ENCODE measurements at places on chromosomes 2 and 18.
A peak's percentile ranks its signal among the peaks of the same experiment; 100 is the strongest.

DNA sequence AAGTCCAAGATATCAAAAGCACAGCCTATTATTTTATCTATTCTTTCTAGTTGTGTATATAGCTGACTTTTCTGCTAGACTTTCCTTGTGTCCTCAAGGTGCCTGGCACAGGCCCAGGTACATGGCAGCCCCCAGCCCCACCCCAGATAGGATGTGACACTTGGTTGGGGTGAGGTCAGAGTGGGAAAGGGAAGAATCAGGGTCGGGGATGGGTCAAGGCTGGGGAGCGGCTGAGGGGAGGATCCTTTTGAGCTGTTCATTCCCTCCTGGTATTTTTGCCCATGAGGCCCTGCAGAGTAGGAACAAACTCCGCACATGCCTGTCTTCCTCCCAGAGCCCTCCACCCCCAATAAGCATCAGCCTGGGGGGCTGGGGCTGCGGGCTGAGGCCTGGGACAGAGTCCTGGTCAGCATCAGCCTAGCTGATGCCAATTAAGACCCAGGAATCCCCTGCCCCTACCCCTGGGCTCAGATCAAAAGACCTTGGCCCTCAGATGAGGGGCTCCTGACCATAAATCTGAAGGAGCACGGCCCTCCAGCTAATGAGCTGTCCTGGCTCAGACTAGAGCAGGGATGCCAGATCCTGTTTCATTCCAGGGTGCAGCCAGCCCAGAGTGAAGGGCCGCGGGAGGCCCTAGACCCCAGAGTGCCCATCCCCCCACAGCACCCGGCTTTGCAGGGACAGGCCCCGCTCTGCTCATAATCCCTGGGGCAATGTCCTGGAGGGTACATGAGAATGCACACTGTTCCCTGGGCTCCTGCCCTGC, 85.3 kb downstream of the SDC1 start:
- H3K36me3 ChIP-seq = no peaks in the 10 kb centered on the region
- H3K27me3 ChIP-seq = no peaks in the 10 kb centered on the region
- no peaks in the 10 kb centered on the region for H3K4me1 ChIP-seq
- no peak overlapping the region for H3K4me3 ChIP-seq

GRCh38 chr18:11260961-11261461, 111.6 kb upstream of the PIEZO2 start:
- H3K4me1 ChIP-seq = peaks cover 17% of the 10 kb centered on the region
- H3K36me3 ChIP-seq = no peaks in the 10 kb centered on the region
- no peak for DNase-seq
- H3K27me3 ChIP-seq = no peaks in the 10 kb centered on the region

- no peak overlapping the region for H3K27ac ChIP-seq
- H3K4me1 ChIP-seq = no peaks in the 10 kb centered on the region
- H3K36me3 ChIP-seq = no peaks in the 10 kb centered on the region
- no peaks in the 10 kb centered on the region for H3K27me3 ChIP-seq
These were observed 79.3 kb downstream of the TXNL1 start for GRCh38 chr18:56559044-56559443.

- DNase-seq = no peak
- no peak overlapping the region for H3K27ac ChIP-seq
- H3K4me1 ChIP-seq = no peaks in the 10 kb centered on the region
- no peaks in the 10 kb centered on the region for H3K36me3 ChIP-seq
- H3K27me3 ChIP-seq = no peaks in the 10 kb centered on the region
- no peak overlapping the region for H3K4me3 ChIP-seq
These were observed 130.0 kb downstream of the TAF4B start for GRCh38 chr18:26356045-26356785.

DNA sequence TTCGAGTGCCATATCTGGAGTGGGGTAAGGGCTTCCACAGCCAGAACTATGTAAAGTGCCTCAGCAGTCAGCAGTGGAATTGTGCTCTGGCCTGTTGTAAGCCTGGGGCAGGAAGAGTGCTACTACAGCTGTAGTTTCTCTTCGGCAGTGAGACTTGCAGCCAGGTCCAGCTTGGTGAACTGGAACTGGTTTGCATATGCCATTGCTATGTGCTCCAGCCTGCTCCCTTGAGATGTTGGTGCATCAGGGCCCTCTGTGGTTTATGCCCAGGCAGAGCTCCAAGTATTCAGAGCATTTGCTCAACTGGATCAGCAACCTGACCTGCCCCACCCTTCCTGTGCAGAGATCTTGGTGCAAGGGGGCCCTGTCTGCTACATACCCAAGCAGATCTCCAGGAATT, 47.8 kb downstream of the ZNF804A start:
- H3K36me3 ChIP-seq = no peaks in the 10 kb centered on the region
- no peak for DNase-seq
- H3K4me1 ChIP-seq = no peaks in the 10 kb centered on the region
- H3K4me3 ChIP-seq = no peak overlapping the region

- no peaks in the 10 kb centered on the region for H3K27me3 ChIP-seq
- H3K4me1 ChIP-seq = no peaks in the 10 kb centered on the region
- no peak overlapping the region for H3K27ac ChIP-seq
- DNase-seq = no peak
- H3K4me3 ChIP-seq = no peak overlapping the region
These were observed 124.1 kb downstream of the METTL8 start for GRCh38 chr2:171309455-171310286.

- peaks cover 15% of the 10 kb centered on the region for H3K4me1 ChIP-seq
- peaks cover 9% of the 10 kb centered on the region for H3K36me3 ChIP-seq
- DNase-seq = no peak
- H3K4me3 ChIP-seq = no peak overlapping the region
These were observed 269.7 kb downstream of the ALPK2 start for GRCh38 chr18:58359218-58359617.

DNA sequence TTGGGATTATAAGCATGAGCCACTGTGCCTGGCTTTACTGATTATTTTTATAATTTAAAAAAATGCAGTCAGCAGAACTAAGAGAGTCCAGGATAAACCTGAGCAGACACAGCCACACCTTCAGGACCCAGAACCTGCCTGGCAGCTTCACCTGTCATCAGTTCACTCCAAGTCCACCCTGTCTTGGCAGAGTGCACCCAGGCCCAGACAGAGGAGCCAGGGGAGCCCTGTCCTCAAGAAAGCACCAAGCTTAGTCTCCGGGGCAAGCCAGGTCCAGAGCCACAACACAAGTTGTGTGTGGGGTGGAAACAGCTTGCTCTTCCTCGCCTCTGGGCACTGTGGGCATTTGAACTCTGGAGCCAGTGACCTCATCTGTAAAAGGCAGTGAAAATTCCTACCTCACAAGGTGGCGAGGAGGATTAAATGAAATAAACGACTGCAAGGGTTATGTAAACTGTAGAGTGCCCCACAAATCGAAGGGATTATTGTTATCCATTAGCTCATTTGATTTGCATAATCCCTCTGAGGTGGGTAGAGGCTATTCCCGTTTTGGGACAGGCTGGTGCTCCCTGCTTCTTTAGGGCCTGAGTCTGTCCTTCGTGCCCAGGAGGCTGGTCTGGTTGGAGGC, 24.7 kb downstream of the MYCN start:
- H3K27ac ChIP-seq = no peak overlapping the region
- DNase-seq = no peak
- no peak overlapping the region for H3K4me3 ChIP-seq

DNA sequence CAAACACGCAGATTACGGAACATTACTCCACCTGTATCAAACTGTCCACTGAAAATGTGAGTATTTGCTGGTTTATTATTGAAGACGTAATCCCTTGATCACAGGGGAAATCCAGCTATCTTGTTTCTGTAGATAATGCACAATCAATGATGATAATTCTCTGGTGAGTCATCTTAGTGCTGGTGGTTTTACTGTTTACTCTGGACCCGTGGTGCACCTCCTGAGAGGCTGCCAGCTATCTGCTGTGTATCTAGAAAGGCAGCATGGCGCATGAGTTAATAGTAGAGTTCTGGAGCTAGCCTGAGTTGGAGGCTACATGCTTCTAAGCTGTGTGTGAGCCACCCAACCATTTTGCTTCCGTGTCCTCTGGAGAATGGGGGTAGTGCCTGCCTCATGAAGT, 6.5 kb downstream of the NCAPH start:
- H3K4me1 ChIP-seq = no peaks in the 10 kb centered on the region
- no peak overlapping the region for H3K27ac ChIP-seq
- no peak overlapping the region for H3K4me3 ChIP-seq
- no peaks in the 10 kb centered on the region for H3K27me3 ChIP-seq

DNA sequence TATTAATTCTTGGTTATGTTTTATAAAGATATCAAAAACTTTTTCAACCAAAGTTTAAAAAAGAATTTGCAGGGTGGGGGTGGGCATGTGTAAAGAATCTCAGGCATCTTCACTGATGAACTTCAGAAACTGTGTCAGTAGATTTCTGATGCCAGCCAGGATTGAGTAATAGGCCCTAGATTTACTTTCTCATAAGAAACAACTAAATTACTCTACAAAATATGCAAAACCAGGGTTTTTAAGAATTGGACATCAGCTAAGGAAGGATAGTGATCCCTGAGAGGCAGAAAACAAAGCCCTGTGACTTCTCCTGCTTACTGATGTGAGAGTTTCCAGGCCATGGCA, 11.9 kb upstream of the IL1R1 start:
- no peak overlapping the region for H3K27ac ChIP-seq
- no peaks in the 10 kb centered on the region for H3K27me3 ChIP-seq
- H3K4me3 ChIP-seq = no peak overlapping the region
- no peaks in the 10 kb centered on the region for H3K36me3 ChIP-seq
- DNase-seq = no peak

GRCh38 chr2:203427061-203427460, 98.9 kb downstream of the ABI2 start:
- H3K4me3 ChIP-seq = no peak overlapping the region
- H3K27me3 ChIP-seq = no peaks in the 10 kb centered on the region

DNA sequence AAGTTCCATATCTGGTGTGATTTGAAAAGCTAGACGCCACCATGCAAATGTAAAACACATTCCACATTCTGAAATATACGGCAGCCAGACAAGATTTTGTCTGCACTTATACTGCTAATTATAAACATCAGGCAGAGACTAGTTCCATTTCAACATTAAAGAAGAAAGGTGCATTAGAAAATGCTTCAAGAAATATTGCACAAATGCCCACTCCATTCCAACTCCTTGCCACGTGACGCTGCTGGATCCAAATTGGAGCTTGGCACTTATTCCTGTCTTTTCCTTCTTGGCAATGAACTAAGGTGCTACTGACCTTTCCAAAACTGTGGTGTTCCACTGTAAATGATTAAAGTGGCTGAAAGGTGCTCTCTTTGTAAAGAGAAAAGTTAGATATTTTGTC, 6.3 kb downstream of the COL6A3 start:
- no peaks in the 10 kb centered on the region for H3K36me3 ChIP-seq
- no peak overlapping the region for H3K27ac ChIP-seq
- no peak for DNase-seq
- H3K4me1 ChIP-seq = peaks cover 29% of the 10 kb centered on the region
- H3K27me3 ChIP-seq = no peaks in the 10 kb centered on the region

- H3K4me1 ChIP-seq = no peaks in the 10 kb centered on the region
- H3K27me3 ChIP-seq = no peaks in the 10 kb centered on the region
- H3K36me3 ChIP-seq = no peaks in the 10 kb centered on the region
- H3K27ac ChIP-seq = no peak overlapping the region
These were observed 258.9 kb upstream of the APCDD1 start for GRCh38 chr18:10195529-10195928.

DNA sequence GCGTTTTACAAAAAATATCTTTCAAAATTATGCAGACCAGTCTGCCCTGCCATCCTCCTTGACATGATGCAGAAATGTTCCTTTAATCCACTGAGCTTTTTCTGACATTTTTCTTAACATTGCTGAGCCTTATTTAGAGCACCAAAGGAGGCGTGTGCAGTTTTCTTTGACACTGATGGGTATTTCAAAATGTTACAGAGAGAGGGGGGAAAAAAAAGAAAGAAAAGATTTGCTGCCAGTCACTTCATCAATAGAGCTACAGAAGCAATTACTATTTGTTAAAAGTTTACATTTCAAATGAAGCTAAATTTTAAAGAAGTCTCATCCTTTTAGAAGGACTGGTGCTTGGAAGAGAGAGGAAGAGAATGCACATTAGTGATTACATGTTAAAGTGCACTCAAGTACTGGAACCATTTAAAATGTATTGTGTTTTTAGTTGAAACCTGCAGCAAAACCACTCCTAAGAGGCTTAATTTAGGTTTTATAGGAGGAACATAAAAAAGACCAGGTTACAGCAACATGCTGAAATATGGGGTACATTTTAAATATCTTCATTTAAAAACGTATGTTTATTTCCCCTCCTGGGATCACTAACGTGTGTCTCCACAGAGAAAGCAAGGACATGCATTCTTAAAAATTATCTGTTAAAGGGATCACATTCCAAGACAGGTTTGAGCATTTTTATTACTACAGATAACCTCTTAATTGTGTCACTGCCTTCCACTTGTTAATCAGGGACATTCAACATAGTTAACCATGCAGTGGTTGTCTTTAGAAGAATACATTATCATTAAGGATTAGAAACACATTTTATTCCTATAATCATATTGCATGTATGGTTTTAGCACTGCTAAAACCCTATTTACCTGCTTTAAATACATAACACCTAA, 258.4 kb downstream of the MEIS1 start:
- peaks cover 26% of the 10 kb centered on the region for H3K4me1 ChIP-seq
- H3K27ac ChIP-seq = no peak overlapping the region
- H3K27me3 ChIP-seq = no peaks in the 10 kb centered on the region

DNA sequence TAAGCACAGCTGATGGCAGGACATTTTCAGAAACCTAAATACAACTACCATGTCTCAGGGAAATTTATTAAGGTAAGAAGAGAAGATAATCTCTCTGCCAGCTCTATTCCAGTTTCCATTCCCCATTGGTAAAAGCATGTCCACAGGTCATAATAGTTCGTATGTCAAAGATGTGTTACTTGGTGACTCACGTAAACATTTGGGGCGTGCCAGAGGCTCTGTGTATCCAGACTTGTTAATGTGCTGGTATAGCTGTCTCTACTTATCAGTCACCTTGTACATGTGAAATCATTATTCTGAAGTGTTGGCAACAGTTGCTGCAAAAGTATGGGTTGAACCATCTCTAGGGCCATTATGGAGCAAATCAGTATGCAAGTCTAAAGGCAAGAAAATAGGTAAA, 1345.1 kb downstream of the SUCLG1 start:
- no peak overlapping the region for H3K4me3 ChIP-seq
- no peaks in the 10 kb centered on the region for H3K27me3 ChIP-seq
- H3K27ac ChIP-seq = no peak overlapping the region
- DNase-seq = no peak
- H3K36me3 ChIP-seq = no peaks in the 10 kb centered on the region
- no peaks in the 10 kb centered on the region for H3K4me1 ChIP-seq

GRCh38 chr2:238093181-238094140, 6.7 kb upstream of the ESPNL start:
- no peaks in the 10 kb centered on the region for H3K27me3 ChIP-seq
- DNase-seq = no peak
- no peaks in the 10 kb centered on the region for H3K36me3 ChIP-seq
- no peaks in the 10 kb centered on the region for H3K4me1 ChIP-seq

GRCh38 chr2:237626813-237627440, 460 bp upstream of the LRRFIP1 start:
- H3K27me3 ChIP-seq = no peaks in the 10 kb centered on the region
- no peak for DNase-seq
- no peak overlapping the region for H3K4me3 ChIP-seq
- H3K27ac ChIP-seq = peak overlapping the region; percentile 76
- peaks cover 22% of the 10 kb centered on the region for H3K4me1 ChIP-seq
- H3K36me3 ChIP-seq = no peaks in the 10 kb centered on the region

GRCh38 chr2:75311521-75311920, 112.2 kb upstream of the TACR1 start:
- DNase-seq = no peak
- no peak overlapping the region for H3K4me3 ChIP-seq
- no peaks in the 10 kb centered on the region for H3K4me1 ChIP-seq
- no peak overlapping the region for H3K27ac ChIP-seq

- H3K4me3 ChIP-seq = no peak overlapping the region
- peaks cover 7% of the 10 kb centered on the region for H3K36me3 ChIP-seq
These were observed 115.0 kb downstream of the ICA1L start for GRCh38 chr2:202756598-202756997.

Measured in lung (tissue), 17 donors.